Hair follicle dermal papilla cell (primary cell): ENCODE measurements at places on chromosomes 11 and 22. TPM values are rescaled to one million over a fixed set of nuclear protein-coding genes. Genes with fewer than 3 reads are reported as not detected.

The LSP1 gene
- 0.24 and 0.65 TPM in 2 replicates for total RNA-seq

The SHISAL1 gene
- 2.1 and 3.4 TPM in 2 replicates for total RNA-seq

The OR10A2 gene
- total RNA-seq = not detected in 2 replicates

The C22orf31 gene
- total RNA-seq = not detected in 2 replicates

The TREH gene
- total RNA-seq = not detected in 2 replicates

The FREY1 gene
- 1.5 TPM in 2 replicates for total RNA-seq

The CWF19L2 gene
- total RNA-seq = 7.2 and 9.4 TPM in 2 replicates

The FOLR1 gene
- 0.24 and 0.32 TPM in 2 replicates for total RNA-seq

The OOSP3 gene
- total RNA-seq = not detected in 2 replicates

The DRAP1 gene
- 95.9 and 100 TPM in 2 replicates for total RNA-seq

The CPT1A gene
- total RNA-seq = 27.2 and 29.4 TPM in 2 replicates

The PNPLA3 gene
- 15.4 and 19.6 TPM in 2 replicates for total RNA-seq
